CD4-positive, CD25-positive, alpha-beta regulatory T cell (primary cell): ENCODE measurements at places on chromosomes 5 and 9.

DNA sequence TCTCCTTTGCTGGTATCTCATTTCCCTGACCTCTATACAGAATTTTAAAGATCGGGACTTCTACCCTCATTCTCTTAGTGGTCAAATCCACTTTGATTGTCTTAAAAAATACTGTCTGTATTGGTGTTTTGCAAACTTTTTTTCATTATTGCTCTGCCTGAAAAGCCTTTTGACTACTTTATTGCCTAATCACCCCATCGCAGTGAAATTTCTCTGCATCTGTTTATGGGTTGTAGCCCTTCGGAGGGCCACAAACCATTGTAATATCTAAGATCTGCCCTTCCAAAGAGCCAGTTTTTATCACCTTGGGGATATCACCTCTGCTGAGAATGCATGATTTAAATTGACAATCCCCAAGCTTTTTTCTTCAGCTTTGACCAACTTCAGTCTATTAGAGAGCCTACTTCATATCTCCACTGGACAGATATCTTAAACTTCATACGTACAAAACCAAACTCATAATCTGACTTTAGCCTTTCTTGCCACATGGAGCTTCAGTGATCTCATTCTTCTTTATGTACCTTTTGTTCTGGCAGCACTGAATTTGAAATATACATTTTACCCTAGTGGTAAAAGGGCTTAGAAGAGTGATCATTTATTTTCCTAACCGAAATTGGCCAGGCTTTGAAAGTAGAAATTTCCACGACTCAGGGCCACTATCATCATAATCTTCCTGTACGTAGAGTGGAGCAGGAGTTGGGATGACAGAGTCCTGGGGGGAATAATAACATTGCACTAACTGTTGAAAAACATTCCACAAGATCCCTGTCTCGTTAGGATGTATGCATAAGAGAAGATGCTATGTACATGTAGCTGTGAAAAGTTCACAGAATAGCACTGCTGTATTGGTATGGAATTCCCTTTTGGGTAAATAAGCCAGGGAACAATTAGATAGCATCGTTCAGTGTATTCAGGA, 21.4 kb downstream of the KIF2A start:
- no peak for DNase-seq

GRCh38 chr5:139207297-139208000, 9.3 kb upstream of the SIL1 start:
- DNase-seq: no peak

DNA sequence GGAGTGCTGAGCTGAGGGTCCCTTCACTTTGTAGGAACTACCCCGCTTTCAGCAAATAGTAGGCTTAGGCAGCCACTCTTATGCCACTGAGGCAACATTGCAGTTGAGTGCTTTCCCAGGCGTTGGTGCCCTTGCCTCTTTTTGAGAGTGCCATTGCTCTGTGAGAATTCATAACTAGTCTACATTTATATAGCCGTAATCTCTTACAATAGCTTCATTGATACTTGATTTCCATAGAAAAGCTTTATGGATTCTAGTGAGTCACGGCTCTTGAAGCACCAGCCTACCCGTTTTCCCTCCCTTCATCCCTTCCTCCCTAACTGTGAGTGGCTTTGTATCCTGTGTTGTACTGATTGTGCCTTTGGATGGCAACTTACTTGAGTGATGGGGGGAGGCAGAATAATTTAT, 283.9 kb downstream of the AOPEP start:
- no peak for DNase-seq

DNA sequence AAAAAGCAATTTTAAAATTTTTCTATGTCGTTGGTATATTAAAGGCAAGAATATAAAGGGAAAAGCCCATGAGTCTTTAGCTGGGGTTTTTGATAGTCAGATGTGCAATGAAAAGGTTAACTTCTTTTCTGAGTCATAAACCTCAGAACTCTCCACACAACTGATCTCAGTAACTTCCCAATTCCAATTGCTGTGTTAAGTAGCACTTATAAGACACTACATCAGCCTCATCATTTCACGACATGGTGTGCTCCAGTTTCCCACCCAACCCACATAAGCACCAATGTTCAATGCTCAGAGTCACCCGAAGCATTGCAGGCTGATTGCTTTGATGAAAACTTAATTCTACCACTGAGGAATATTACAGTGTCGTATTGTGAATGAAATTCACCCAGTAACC, 155.8 kb downstream of the TSSK1B start:
- DNase-seq: no peak

- DNase-seq: no peak
Measured at GRCh38 chr5:116303340-116303739, 218.5 kb downstream of the COMMD10 start.
